Activated naive CD4-positive, alpha-beta T cell treated with Interleukin-2 at 50 U/mL for 16 hours (primary cell): ENCODE measurements at places on chromosomes 1 and 21.
A peak's percentile ranks its signal among the peaks of the same experiment; 100 is the strongest.

- no peak for DNase-seq
Measured at GRCh38 chr21:41269535-41269934, 47.1 kb upstream of the FAM3B start.

DNA sequence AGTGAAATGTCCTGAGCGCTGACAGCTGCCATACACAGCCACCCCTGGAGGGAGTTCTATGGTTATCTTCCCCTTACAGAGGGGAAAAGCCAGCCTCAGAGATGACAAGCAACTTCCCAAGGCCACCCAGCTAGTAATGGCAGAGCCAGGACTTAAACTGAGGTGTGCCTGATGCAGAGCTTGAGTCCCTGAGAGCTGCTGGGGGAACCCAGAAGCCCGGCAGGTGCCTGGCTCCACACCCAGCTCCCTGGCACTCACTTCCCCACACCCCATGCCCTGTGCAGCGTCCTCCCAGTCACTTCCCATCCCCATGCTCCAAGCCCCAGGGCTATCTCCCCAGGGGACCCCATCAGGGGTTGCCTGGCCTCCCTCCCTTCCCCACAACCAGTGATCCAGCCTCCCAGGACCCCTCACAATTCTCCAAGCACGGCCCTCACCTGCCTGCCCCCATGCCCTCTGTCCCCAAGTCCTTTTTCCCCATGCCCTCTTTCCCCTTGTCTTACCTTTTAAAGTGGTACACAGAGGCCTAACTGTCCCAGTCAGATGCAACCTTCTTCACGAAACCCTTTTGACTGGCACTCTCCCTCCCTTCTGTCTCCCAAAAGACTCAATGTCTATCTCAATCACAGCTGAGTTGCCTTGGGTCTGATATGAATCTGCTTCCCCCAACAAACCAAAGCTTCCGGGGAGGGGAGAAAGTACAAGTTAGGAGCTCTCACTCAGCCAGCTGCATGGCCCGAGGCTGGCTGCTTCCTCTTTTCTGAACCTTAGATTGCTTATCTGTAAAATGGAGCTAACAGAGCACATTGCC lies 39.8 kb upstream of the LRP8 start:
- DNase-seq = peak; percentile 31

DNA sequence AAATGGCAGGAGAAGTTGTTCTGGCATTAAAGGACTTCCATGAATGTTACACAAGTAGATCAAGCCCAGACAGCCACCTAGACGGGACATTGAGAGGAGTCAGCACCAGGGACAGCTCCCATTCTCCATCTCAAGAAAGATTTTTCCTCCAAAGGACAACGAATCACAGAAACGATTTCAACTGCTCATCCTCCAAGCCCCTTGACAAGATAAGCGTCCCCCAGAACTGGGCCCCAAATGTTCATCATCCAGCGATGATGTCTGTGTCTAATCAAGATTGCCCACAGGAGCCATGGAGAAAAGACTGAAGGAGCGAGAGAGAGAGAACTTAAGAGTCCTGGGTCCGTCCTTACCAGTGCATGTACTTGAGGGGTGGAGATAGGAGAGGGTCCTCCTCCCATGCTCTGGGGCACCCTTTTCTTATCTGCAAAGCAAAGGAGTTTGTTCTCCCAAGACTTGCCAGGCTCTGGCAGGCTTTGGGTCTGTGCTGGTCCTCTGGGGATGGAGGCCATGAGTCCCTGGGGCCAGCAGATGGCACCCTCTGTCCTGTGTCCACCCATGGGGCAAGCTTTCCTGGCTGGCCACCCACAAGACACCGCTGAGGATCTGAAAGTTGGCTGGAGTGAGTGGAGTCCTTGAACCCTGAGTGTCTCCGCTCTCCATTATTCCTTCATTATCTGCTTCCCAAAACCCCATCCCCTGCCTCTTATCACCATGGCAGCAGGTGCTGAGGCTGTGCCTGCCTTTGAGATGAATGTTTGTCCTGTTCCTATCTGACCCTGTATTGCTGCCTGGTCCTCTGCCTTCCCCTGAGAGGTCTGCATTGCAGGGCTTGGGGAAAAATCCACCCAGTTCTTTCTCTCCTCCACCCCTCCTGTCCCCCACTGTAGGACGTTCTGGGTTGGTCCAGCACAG lies 164.6 kb downstream of the ACTL8 start:
- DNase-seq = no peak

DNA sequence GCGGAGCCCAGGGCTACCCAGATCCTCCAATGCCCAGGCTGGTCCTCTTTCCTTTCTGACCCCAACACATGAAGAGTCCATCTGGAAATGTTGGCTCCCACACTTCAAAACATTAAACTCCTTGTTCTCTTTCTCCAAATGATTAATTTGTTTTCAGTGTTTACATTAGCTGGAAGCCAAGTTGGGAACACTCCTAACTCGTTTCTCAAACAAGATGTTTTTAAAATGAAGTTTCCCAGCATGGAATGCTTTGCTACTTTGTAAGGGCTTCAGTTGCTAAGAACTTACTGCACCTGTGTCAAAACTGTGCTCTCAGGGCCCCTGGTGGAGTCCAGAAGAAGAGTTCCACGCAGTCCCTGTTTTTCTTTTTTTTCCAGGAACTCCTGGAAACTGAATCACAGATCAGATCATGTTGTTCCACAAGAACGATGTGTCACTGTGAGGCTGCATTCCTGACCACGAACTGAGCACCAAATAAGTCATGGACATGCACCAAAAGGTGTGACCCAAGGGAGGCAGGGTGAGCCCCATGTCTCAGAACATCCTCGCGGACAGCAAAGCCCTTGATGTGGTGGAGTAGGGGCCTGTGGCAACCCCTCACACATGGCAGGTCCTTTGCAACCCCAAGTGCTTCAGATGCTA lies 257.3 kb downstream of the KCNJ6 start:
- DNase-seq = no peak

GRCh38 chr1:48061162-48062136 lies 64.3 kb upstream of the TRABD2B start:
- DNase-seq = no peak

GRCh38 chr1:116826818-116827606 lies 72.8 kb downstream of the CD2 start:
- peak; percentile 74 for DNase-seq

DNA sequence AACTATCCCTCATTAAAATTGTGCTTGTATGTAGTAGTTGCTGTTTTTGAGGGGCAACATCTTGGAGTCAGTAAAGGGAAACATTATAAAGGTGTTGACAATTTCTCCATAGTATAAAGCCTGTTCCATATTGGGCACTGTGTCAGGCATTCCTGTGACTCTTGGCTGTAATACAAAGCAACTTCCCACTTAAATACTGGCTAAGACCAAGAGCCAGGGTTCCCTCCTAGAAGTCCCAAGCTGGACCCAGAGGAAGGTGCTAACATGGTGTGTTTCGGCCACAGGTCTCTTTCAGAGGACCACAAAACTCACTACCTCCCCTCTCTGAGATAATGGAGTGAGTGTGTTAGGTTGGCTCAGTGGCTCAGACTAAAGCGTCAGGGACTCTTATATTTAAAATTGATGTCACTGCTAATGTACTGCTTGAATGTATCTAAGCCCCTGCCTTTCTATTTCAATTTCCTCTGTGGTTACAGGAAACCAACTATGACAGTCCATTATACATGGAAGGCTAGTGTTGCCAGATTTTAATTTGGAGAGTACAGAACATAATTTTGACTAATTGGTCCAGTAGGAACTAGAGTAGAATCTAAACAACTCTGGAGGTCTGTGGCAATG lies 74.7 kb upstream of the RGL1 start:
- DNase-seq = no peak

- no peak for DNase-seq
Measured at GRCh38 chr21:27772816-27773215, 805.9 kb upstream of the ADAMTS5 start.

GRCh38 chr1:36542962-36543515 lies 60.3 kb upstream of the CSF3R start:
- DNase-seq = no peak

- no peak for DNase-seq
Measured at GRCh38 chr1:228366866-228367741, 39.5 kb downstream of the TRIM11 start.

DNA sequence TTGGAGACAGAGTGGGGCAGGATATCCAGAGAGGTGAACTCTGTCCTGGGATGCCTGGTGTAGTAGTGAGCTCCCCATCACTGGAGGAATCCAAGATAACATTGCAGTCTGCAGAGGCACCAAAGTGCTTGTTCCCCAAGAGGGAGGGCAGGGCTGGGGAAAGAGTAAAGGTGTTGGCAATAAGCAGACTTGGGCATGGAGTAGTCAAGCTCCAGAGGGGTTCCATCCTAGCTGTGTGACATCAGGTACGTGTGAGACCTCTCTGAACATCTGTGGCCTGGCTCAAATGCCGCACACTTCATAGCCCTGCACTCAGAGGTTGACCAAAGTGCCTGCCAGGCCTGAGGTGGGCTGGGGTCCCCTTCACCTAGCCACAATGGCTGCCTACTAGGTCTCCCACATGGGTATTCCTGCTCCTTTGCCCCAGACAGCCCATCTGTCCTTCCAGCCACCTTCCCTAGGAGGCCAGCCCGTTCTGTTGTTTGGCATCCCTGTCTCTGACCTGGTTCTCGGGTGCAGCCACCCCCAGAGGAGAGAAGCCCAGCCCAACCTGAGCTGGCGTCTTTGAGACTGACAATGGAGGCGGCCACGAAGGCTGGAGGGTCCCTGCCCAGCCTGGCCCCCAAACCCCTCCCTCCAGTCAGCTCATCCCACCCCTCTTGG lies 2.8 kb upstream of the ARF1 start:
- no peak for DNase-seq

- DNase-seq = no peak
Measured at GRCh38 chr1:229114850-229115365, 156.0 kb upstream of the RAB4A start.

DNA sequence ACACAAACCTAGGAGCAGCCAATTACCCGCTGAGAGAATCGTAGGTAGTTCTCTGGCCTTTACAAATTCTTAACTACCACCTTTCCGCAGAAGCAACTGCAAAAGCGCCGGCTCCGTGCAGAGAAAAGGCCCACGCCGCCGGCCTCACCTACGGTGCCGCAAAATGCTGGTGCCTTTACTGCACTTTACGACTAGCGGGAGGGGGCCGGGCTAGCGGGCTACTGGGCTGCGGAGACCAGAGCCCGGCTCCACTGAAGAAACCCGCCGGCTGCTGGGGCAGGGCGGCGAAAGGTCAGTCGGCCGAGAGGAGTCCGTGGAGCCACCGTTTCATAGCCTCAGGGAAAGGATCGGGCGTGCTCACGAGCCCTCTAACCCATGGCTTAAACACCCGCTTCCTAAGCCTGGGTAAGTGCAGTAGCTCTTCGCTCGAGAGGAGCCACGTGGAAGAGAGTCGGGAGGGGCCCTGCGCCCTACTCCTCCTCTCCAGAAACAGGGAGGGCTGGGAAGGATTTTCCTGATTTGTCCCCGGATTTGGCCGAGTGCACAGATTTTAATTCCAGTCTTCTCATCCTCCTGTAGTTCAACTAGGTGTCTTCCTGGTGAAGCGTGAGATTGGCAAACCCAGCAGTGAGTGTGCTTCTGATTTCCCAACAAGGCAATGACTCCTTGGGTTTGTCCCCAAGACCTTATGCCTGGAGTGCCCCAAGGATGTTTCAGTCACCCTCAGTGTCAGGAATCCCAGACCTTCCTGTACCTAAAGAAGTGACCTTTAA lies at the start of gene DPH5:
Gene DPH5, minus strand, starts transcription at position 128 of the 773 bp plus-strand sequence. CDS start 341 bp downstream, outside the sequence.
- peak; percentile 91 for DNase-seq

DNA sequence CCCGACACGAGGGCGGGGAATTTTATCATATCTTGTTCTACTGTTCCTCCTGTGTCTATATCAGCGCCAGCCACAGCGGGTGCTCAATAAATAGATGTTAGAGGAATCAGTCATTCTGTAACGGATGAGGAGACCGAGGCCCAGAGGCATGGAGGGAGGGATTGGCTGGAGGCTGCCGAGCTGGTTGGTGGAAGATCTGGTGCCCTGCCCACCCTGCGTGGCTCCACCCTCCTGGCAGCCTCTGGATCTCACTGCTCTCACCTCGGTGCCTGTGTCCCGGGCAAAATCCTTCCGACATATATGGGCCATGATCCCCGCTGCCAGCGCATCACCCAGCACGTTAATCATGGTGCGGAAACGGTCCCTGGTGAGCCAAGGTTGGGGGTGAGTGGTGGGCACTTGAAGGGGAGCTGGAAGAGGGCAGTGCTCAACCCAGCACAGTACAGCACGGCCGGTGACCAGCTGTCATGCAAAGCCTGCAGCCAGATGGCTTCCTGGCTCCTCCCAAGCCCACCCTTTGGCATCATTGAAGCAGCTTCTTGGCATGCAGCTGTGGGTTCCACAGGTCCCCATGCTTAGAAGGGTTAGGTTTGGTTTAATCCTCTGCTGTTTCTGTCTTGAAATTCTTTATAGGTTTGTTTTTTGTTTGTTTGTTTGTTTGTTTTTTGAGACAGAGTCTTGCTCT lies 26.7 kb downstream of the PODN start:
- no peak for DNase-seq

DNA sequence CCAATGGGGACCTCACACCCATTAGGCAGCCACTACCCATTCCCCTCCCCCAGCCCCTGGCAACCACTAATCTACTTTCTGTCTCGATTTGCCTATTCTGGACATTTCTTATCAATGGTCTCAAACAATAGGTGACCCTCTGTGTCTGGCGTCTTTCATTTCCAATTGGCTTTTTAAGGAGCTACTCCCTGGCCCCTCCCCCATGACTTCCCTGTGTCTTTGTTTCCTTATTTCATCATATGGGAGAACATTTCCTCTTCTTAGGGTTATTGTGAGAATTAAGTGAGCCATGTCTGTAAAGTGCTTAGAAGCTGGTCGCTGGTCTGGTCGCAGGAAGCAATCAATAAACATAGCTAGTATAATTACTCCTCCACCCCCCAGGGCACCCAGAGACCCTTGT lies 80.9 kb downstream of the SPSB1 start:
- no peak for DNase-seq

DNA sequence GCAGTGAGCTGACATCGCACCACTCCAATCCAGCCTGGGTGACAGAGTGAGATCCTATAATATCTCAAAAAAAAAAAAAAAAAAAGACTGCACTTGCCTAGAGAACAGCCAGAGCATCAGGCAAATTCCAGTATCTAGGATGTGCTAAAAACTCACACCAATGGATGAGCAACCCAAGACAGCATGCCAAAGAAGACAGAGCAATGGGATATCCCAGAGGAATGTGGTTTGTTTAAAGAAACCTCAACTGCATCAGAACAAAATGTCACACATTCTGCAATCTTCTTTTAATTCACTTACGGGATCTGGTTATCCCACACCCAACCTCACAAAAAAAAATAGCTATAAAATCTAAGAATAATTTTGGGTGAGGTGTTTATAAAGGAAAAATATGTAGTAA lies 7.3 kb downstream of the KCNH1 start:
- DNase-seq = no peak

DNA sequence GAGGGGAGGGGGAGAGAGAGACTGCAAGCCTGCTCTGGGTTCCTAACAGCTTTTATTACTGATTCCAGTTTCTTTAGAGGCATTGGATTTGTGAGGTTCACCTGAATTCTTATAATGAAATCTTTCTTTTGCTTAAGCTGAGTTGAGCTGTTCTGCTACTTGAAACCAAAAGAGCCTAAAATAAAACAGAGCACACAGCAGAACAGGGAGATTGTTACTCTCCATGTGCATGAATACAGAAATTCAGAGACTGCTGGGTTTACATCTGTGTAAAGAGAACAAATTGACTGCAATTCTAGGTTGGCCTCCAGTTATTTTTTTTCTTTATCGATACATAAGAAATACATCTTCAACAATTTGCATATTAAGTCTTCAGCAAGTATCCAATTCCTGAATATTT lies 168.8 kb upstream of the NRIP1 start:
- DNase-seq = no peak

- DNase-seq = no peak
Measured at GRCh38 chr1:91783423-91784170, 102.4 kb downstream of the TGFBR3 start.
